ENCODE measurements at places on chromosomes 3 and 15.

- no peak for DNase-seq
Observed at GRCh38 chr3:187025254-187025655, 94.9 kb downstream of the ST6GAL1 start.

GRCh38 chr3:32492684-32493436 is 9.8 kb downstream of the CMTM6 start:
- no peak for DNase-seq

- no peak for DNase-seq
Observed at GRCh38 chr3:190359813-190360212, 28.1 kb upstream of the CLDN16 start.

GRCh38 chr3:89467898-89468363 is 360.5 kb downstream of the EPHA3 start:
- DNase-seq = no peak

All from thyroid gland (tissue), 4 donors.